Fibroblast of the conjunctiva (primary cell): ENCODE measurements at places on chromosomes 7 and 10.

DNA sequence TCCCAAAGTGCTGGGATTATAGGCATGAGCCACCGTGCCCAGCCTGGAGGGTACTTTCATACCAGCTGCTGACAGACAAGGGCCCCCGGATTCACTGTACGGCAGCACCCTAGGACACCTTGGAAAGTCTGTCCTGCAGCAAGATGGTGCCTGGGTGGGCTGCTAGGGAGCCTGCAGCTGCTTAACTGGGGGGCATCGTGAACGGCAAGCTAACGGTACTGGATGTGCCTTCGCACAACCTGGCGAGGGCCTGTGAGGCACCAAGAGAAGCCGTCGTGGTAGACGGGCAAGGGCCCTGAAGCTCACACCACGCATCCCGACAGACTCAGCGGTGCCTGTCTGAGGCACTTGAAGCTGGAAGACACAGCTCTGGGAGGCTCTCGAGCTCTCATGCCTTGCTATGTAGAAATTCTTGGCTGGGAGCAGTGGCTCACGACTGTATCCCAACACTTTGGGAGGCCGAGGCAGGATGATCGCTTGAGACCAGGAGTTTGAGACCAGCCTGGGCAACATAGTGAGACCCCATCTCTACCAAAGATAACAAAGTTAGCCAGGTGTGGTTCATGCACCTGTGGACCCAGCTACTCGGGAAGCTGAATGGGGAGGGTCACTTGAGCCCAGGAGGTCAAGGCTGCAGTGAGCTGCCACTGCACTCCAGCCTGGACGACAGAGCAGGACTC, 9.4 kb downstream of the BRAT1 start:
- DNase-seq = no peak

GRCh38 chr10:14565199-14565598, 209.5 kb downstream of the FAM107B start:
- DNase-seq = no peak

DNA sequence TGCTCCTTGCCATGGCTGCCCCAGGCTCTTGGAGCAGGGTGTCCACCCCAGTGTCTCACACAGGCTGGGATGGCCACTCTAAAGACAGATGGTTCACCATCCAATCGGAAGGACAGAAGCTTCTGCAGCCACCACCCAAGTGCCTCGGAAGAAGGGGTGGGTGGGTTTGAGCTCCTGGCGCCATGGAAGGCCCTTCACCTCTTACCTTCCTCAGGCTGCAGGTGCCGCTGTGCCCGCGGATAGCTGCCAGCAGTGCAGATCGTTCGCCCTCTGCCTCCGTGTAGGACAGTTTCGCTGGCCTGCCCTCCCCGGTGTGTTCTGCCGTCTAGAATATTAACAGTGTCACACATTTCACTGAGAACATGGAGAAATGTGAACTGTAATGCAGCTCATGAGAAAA, 243.6 kb upstream of the GRB10 start:
- no peak for DNase-seq

GRCh38 chr10:35579726-35580422, 25.3 kb upstream of the GJD4 start:
- DNase-seq = no peak

DNA sequence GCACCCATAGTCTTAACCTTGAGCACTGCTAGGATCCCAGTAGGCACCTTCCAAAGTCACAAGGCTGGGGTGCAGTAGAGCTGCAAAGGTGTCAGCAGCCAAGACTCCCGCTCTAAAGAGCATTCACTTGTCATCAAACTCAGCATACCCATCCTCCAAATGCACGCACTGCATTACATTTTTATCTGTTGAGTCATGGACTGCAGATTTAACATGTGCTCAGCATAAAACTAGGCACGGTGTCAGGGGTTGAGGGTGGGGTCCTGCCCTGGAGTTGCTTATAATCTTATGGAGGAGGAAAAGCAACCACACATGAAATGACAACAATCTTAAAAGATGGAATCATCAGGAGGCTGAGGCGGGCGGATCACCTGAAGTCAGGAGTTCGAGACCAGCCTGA, 102.6 kb downstream of the PARP12 start:
- DNase-seq = peak; percentile 50

GRCh38 chr7:95056901-95057300, 149.5 kb downstream of the PPP1R9A start:
- DNase-seq = no peak

GRCh38 chr7:100106633-100107032, 5.2 kb downstream of the AP4M1 start:
- no peak for DNase-seq

DNA sequence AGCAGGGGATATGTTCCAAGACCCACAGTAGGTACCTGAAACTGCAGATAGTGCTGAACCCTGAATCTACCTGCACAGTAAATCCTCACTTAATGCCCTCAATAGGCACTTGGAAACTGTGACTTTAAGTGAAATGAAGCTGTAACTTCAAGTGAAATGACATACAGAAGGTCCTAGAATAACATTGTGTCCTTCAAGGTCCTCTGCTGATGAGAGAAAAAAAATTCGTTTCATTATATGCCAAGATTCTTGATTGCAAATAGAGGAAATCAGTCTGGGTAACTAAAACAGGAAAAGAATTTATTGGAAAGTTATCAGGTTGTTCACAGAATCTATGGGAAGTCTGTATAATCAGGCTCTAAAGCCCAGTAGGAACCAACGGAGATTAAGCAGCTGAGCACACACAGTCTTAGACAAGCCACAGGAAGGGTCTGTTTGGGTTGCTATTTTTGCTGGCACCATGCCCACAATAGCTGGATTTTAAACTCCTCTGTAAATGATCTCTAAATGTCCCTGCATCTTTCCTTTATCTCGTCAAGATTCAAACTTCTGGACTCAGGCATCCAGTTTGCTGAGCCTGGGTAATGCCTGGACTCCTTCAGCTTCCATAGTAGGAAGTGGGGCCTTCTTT, 57.5 kb downstream of the EXOC4 start:
- DNase-seq = no peak

DNA sequence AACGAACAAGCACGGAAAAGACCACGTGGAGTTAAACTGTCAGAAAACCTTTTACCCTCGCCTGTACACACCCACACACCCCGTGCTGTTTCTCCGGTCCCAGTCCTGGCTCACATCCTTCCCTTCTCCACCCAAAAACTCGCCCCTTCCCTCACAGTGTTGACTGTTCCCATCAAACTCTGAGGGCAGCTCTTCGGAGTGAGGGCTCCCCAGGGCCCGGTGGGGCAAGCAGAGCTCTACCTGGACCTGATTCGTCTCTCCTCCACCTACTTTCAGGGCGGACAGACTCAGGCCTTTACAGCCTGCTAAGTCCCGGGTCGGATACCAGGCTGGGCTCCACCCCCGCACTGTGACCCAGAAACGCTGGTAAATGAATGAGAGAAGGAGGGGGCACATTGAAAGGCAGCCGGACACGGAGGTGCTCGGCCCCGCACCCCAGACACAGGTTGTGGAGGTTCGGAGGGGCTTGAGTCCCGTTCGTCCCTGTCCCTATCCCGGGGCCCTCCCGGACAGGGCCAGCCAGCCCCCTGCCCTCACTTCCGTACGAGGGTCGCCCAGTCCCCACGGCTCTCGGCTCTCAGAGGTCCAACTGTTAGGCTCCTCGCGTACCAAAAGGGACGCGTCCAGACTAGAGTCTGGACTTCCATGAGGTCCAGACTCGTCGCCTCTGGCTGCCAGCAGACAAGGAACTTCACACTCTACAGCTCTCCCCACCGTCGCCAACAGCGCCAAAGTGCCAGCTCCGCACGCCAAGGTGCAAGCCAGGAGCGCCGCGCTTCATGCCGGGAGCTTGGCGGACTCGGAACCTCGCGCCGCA, 31.7 kb upstream of the ASL start:
- no peak for DNase-seq

DNA sequence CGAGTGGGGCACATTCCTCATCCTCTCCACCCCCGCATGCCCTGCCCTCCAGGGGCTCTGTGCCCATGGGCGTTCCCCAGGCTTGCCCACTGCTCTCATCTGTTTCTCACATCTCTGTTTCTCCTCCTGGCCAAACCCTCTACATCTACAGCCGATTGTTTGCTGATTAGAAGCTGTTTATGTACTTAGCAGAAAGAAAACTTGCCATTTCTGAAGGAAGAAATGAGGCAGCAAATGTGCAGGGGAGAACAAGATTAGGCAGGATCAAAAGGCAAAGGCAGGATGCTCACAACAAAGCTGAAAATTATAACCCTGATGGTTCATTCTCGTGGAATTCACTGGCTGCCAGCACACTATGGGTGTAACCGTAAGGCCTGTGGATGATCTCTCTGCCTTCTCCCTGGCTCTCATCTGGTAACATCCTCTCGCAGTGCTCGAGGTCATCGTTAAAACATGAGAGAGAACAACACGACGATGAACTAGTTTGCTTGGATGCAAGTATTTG, 111.6 kb upstream of the KLF14 start:
- peak; percentile 79 for DNase-seq

- DNase-seq = no peak
Measured at GRCh38 chr10:71694039-71694501, 25.5 kb downstream of the C10orf105 start.

DNA sequence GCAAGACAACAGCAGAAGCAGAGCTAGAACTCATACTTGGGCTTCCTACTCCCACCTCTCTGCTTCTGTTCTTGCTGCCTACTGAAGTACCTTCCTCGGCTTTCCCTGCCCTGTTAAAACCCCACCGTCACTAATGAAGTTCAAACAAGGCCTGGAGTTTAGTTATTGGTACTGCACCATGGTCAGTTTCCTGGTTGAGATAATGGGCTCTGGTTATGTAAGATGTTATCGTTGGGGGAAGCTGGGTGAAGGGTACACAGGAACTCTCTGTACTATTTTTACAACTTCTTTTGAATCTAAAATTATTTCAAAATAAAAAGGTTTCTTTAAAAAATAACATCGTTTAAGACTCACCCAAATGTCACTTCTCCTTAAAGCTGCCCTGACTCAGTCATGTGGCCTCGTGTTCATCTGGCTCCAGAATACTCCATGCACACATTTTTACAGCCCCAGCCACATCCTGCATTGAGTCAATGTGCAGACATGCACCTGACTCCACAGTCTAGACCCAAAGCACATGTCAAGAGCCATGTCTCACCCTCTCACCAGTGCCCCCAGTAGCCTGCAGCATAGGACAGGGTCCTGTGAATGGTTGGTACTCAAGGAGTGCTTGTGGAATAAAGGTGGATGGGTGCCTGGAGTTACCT, 36.9 kb upstream of the AQP1 start:
- DNase-seq = no peak

DNA sequence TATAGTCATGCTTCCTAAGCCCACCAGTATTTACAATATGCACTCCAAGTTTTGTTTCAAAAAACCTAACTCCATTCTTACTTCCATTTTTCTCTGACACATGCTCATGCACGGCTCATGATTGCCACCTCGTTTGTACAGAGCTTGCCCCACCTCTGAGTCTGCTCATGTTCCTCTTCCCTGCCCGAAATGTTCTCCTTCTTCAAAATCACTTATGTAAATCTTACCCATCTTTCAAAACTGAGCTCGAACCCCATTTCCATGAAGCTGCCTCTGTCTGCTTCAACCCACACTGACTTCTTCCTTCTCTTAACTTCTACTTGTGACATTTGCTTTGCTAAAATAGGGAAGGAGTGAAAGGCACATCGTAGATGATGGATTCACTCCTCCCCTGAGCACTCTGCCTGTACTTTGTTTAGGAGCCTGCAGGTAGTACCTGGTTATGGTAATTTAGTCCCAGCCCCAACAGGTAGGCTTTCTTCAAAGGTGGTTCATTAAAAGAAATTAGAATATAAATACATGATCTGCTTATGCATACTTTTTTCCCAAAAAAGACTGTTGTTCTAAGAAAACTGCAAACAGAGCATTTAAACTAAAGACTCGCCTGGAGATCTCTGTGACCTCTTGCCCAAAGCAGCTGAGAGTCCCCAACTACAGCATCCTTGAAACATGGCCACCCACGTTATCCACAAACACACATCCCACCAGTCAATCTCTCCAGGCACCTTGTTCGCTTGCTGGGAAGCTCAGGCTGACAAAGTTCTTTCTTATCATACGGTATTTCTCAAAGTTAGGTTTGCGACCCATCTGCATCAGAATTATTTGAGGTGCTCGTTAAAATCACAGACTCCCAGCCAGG, 172.0 kb downstream of the DGKI start:
- no peak for DNase-seq

DNA sequence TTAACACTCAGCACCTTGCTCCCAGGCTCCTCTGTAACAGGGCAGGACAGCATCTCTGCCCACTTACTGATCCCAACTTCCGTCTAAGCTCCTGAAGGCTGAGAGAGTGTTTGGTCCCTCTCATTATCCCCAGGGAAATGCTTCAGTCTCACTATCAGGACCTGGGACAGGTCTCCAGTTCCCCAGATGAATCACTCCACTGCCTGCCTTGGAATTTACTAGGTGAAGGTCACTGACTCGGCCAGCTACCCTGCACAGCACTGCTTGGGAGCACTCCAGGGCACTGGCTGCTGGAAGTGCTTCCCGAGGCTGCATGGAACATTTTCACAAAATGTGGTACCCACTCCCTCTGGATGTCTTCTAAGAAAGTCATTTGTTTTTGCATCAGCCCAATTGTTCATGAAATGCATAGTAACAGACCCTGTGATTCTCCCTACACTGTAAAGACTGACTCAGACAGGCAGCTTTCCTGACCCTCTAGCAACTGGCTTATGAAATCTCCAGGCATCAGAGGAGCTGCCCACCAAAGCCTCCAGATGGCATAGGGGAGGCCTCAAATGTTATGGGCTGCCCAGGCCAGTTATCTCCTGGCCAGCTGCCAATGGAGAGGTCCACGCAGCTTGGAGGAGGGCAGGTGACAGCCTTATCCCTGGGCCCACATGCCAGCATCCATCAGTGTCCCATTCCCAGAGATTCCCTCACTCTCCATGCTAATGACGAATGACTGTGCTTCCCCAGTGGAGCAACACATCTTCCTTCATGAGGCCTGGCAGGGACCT, 89.1 kb downstream of the GFRA1 start:
- no peak for DNase-seq

- no peak for DNase-seq
Measured at GRCh38 chr10:32246685-32247084, 100.3 kb downstream of the EPC1 start.

- DNase-seq = no peak
Measured at GRCh38 chr10:67587771-67588170, 108.2 kb downstream of the CTNNA3 start.

DNA sequence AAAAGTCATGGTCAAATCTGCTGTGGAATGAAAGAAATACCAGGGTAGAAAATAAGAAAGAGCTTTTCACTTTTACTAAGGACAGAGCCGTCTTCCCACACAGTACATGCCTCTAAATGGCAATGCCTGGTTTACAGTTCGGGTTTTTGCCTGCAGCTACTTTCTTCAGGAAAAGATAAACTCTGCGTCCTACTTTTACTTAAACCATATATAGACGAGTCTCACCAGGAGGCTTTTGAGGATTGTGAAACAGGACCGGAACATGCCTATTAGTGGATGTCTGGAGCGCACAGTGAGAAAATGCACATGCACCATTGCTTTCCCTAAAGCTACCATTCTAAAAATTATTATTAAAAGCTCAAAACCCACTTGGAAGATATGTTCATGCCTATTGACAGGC, 70.5 kb downstream of the KLF6 start:
- DNase-seq = no peak
